ENCODE measurements at places on chromosomes 6 and 20.

DNA sequence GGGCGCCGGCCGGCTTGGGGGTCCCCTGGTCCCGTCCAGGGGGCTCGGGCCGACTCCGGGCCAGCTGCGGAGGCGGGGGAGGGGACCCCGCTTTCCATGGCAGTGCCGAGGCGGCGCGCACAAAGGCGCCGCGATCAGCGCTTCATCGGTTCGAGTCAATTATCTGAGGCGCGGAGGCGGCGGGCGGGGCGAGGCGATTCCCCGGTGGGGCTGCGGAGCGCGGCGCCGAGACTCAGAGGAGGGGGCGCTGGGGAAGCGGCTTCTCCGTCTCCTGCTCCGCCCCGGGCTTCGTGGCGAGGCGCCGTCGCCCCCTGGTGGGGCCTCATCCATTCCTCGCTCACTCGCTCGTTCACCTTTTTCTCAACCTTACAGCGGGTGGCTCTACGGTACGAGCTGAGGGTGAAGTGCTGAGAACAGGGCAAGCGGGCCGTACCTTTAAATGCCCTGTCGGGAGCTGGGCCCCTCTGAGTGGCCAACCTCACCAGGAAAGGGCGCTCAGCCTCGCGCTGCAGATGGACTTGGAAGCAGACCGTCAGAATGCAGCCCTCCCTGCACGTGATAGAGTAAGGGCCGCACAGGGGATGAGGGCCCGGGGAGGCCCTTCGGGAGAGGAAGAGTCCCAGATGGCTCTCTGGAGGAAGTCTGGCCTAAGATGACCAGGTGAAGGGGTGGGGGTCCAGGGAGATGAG is 39.9 kb downstream of the SLC52A3 start:
- DNase-seq: peak; percentile 17

DNA sequence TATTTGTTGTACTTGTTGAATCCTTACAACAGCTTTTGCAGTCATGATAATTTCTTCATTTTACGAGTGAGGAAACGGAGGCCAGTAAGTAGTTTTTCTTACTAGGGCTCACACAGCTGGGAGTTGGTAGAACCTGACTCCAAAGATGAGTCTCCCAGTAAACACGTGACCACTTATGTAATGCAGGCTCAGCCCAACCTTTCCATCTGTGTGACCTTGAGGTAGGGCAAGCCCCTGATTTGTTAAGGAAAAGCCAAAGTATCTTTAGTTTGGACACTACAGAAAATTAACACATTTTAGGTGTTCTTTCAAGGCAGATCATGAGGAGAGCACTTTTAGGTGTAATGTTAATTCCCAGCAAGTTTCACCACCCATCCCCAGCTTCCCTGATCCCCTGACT is 111.3 kb downstream of the LRRC1 start:
- no peak for DNase-seq

GRCh38 chr6:135093578-135093977 is 39.0 kb upstream of the HBS1L start:
- no peak for DNase-seq

DNA sequence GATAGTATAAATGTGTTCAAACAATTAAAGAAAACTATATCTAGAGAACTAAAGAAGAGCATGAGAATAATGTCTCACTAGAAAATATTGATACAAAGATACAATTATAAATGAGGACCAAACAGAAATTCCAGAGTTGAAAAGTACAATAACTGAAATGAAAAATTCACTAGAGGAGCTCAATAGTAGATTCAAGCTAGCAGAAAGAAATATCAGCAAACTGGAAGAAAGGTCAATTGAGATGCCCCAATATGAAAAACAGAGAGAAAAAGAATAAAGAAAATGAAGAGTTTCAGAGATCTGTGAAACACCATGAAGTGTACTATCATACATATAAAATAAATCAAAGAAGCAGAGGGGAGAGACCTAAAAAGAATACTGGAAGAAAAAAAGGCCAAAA is 18.0 kb upstream of the BRPF3 start:
- no peak for DNase-seq

GRCh38 chr6:52341561-52342260 is 20.2 kb upstream of the PAQR8 start:
- no peak for DNase-seq

GRCh38 chr6:37200085-37200484 is 30.1 kb downstream of the PIM1 start:
- DNase-seq: no peak

DNA sequence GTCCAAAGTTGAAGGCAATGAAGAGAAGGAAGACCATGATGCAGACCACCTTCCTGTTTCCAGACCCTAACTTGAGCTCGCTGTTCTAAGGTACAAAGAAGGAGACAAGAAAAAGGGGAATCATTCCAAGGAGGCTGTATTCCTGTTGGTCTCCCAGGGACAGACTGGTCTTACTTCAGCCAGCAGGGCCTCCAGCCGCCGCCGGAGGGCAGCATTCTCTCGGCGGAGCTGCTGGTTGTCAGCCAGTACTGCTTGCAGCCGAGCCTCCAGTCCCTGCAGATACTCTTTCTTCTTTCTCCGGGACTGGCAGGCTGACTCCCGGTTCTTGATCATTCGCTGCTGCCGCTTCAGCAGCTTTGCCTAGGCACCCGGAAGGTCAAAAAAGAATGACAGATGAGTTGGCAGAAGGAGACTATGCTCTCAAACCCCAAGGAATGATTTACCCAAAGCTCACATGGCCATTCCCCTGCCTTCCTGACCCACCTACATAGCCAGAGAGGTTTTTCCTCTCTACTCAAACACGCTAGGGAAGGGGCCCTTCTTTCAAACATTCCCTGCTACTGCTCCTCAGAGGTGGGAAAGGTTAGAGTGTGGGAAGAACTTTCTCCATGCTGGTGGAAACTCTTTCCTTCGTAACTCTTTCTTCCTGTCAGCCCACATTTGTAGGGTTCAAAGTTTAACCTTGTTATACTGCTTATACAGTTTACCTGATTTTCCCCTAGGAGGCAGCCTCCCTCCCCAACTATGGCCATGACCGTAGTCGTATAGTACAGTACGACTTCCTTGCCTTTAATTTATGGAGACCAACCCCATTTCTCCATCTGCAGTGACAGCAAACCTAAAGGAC is 9.0 kb downstream of the ATF6B start:
- no peak for DNase-seq

GRCh38 chr6:4902363-4902762 is 101.5 kb downstream of the RPP40 start:
- DNase-seq: no peak

DNA sequence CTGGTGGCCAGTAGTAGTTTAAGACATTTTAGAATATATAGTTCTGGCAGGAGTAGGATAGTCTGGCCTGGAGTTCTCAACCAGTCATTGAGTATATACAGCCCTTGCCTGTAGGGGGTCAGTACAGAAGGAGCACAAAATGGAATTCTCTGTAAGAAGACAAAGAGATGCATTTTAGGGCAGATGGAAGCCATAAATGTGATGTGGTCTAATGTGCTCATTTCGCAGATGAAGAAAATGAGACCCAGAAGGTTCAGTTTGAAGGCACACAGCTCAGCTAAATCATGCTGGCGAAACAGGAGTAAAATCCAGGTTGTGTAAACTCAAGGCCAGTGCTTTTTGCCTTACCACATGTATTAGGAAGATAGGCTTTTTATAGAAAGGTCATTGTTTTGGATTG is 29.6 kb downstream of the QKI start:
- DNase-seq: no peak

DNA sequence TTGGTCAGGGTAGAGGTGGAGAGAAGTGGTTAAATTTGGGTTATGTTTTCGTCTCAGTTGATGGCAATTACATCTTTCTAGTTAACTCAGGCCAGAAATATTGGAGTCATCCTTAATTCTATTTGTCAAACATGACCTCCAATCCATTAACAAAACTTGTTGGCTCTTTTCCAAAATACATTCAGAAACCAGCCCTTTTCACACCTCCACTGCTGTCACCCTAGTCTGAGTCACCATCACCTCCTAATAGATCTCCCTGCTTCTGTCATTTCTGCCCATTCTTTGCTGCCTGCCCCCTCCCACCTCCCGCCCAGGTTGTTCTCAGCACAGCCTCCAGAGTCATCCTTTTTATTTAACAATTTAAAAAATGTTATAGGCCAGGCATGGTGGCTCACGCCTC is 3.0 kb upstream of the ABCF1 start:
- no peak for DNase-seq

DNA sequence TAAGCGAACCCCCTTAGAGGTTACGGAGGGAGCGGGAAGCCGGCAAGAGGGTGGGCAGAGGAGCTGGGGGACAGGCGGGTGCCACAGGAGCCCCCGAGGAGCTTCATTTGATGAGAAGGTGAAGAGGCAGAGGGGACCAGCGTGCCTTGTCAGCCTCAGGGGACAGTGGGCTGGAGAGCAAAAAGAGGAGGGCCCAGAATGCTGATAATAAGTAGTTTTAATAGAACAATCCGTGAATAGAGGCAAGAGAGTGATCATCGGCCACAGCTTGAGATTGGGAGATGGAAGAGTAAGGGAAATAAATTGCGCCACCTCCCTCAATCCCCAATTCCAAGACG is 1.3 kb downstream of the COL19A1 start:
- DNase-seq: no peak

GRCh38 chr20:43495388-43495787 is 12.1 kb upstream of the L3MBTL1 start:
- DNase-seq: no peak

DNA sequence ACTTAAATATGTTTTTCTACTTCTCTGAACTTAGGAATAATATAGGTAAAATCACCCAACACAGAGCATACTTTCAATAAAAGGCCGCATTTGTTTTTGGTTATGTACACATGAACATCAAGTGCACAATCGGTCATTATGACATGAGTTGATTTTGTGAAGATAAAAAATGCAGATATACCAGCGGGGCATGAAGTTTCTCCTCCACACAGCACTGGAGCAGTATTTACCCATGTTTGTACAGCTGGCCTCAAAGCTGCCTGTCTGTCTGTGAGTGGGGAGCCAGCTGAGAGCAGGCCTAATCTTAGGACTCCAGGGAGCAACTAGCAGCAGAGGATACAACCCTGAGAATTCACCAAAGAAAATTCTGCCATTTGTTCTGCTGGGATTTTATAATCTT is 206.5 kb downstream of the TPBG start:
- no peak for DNase-seq

GRCh38 chr6:6969761-6970223 is 138.0 kb upstream of the RREB1 start:
- peak; percentile 13 for DNase-seq

- DNase-seq: no peak
Observed at GRCh38 chr6:99349171-99350141, at the start of gene FAXC. TSS of gene FAXC (minus strand) at chr6:99349674. CDS start at chr6:99349372, 302 bp downstream.

DNA sequence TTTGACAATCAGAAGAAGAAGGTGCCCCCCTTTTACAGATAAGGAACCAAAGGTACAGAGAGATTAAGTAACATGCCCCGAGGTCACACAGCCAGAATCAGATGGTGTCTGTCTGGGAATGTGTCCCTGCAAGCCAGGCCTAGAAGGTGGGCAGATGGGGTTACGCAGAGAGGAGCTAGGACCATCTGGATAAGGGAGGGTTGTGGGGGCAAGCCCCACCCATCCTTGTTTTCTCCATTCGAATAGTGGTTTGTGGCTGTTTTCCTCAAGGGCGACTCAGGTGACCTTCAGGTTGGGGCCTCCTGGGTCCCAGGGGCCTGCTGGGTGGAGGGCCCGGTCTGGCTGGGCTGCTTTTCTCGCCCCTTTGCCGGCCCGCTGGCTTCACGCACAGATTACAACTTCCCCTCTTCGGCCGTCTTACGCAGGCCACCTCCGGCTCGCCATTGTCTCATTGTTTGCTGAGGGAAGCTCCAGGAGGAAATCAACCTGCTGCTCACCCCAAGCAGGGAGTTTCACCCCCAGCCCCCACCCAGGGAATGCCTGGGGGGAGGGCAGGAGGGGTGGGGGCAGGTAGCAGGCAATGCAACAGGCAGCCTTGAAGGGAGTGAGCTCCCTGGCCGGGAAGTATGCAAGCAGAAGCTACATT is 30.8 kb upstream of the CSNK2A1 start:
- no peak for DNase-seq

DNA sequence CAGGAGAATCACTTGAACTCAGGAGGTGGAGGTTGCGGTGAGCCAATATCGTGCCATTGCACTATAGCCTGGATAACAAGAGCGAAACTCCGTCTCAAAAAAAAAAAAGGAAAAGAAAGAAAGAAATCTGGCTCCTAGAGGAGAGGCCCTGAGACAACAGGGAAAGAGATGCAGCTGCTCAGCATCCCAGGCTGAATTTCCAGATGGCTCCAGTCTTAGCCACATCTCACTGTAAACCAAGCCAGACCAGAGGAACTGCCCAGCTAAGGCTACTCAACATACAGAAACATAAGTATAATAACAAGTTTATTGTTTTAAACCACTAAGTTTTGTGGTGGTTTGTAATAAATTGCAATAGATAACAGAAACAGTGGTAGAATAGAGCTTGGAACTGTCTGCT is 38.5 kb upstream of the TASP1 start:
- no peak for DNase-seq

GRCh38 chr6:33417128-33417902 is 592 bp downstream of the CUTA start:
- no peak for DNase-seq

GRCh38 chr6:13367396-13367795 is 39.1 kb upstream of the TBC1D7 start:
- no peak for DNase-seq

GRCh38 chr6:90078513-90079289 is 184.4 kb downstream of the GJA10 start:
- no peak for DNase-seq

- no peak for DNase-seq
Observed at GRCh38 chr20:25278636-25279361, 30.9 kb downstream of the PYGB start.

DNA sequence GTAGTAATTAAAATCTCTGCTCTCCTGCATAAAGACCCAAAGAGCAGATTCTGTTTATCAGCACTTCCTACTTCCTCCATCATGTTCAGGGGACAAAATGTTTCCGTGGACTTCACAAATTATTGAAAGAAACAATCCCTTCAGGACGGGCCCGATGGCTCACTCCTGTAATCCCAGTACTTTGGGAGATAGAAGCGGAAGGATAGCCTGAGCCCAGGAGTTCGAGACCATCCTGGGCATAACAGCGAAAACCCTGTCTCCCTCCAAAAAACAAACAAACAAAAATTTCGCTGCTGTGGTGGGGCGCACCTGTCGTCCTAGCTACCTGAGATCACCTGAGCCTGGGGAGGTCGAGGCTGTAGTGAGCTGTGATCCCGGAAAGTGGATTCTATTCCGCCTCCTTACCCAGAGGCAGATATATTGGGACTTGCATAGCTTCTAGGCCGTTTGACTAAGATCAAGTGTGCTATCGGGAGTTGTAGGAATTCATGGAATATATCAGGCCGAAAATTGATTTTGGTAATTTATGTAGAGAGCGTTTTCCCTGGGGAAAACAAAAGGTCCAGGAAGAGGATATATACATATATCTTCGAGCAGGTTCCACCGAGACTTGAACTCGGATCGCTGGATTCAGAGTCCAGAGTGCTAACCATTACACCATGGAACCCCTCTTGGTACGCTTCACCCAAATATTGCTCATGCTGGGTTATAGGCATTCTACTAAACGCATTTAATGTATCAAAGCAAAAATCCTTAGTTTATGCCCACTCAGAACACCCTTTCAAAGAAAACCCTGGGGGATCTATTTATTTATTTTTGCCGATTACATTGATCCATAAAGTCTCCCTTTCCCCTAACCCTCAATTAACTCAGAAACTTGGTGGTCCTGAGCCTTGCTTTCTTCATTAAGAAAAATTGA is 74.5 kb upstream of the ZNF184 start:
- DNase-seq: no peak
